ENCODE measurements at places on chromosomes 1 and 21. TPM values are rescaled to one million over a fixed set of nuclear protein-coding genes. Genes with fewer than 3 reads are reported as not detected.

KISS1 gene
- 2.7 TPM for total RNA-seq

TAL1 gene
- 0.17 TPM for total RNA-seq

RGSL1 gene
- total RNA-seq, result not detected

EPHB2 gene
- total RNA-seq, result 7.5 TPM

SERPINC1 gene
- total RNA-seq, result not detected

BTBD8 gene
- total RNA-seq, result 1.4 TPM

HES3 gene
- not detected for total RNA-seq

TNFAIP8L2 gene
- total RNA-seq, result not detected

SPRR2D gene
- 0.57 TPM for total RNA-seq

HSD11B1 gene
- not detected for total RNA-seq

TFAP2E gene
- total RNA-seq, result 0.41 TPM

RBM11 gene
- 2.6 TPM for total RNA-seq

RHBDL2 gene
- total RNA-seq, result not detected

CCDC17 gene
- 3.8 TPM for total RNA-seq

SLC1A7 gene
- not detected for total RNA-seq

ZNF672 gene
- total RNA-seq, result 20.6 TPM

TDRD5 gene
- not detected for total RNA-seq

S100B gene
- 1.0 TPM for total RNA-seq

AMY1B gene
- not detected for total RNA-seq

KRTAP19-2 gene
- not detected for total RNA-seq

GRIK3 gene
- total RNA-seq, result 0.12 TPM

MMEL1 gene
- not detected for total RNA-seq

LAX1 gene
- total RNA-seq, result not detected

PPIAL4G gene
- total RNA-seq, result not detected

SPRR2G gene
- not detected for total RNA-seq

LRRC39 gene
- 0.22 TPM for total RNA-seq

TFF3 gene
- total RNA-seq, result 0.84 TPM

GPR37L1 gene
- not detected for total RNA-seq

NFASC gene
- 26.7 TPM for total RNA-seq

WNT9A gene
- total RNA-seq, result 4.1 TPM

MCOLN3 gene
- 0.75 TPM for total RNA-seq

RGL1 gene
- total RNA-seq, result 9.6 TPM

KRTAP7-1 gene
- total RNA-seq, result not detected

OR2M3 gene
- total RNA-seq, result not detected

CD160 gene
- not detected for total RNA-seq

All from astrocyte (in vitro differentiated cells and primary cell).